Activated CD8-positive, alpha-beta memory T cell treated with anti-CD3 and anti-CD28 coated beads for 48 hours (primary cell): ENCODE measurements at places on chromosomes 2 and 18.
A peak's percentile ranks its signal among the peaks of the same experiment; 100 is the strongest.

- DNase-seq = no peak
These were observed 94.9 kb upstream of the RNU4ATAC start for GRCh38 chr2:121435790-121436189.

GRCh38 chr2:39816845-39817244 is 37.8 kb upstream of the THUMPD2 start:
- no peak for DNase-seq

DNA sequence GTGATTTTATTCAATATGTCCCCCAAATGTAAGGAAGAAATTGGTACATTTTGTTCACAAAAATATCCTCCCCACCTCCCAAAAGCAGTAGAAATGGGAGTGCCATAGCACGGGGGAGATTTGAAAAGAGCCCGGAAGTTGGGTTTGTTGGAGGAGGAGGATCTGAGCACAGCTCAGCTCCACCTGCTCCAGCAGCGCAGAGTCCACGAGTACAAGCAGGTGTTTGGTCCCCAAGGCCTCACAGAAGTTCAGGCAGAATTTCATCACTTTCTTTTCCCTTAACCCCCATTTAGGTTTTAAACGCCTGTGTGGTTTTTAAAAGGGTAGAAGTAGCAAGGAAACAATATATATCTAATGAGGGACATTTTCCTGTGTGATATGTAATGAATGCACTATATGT is 56.0 kb downstream of the TRAPPC12 start:
- no peak for DNase-seq

- DNase-seq = no peak
These were observed 150.6 kb downstream of the TXNL1 start for GRCh38 chr18:56487801-56488200.

DNA sequence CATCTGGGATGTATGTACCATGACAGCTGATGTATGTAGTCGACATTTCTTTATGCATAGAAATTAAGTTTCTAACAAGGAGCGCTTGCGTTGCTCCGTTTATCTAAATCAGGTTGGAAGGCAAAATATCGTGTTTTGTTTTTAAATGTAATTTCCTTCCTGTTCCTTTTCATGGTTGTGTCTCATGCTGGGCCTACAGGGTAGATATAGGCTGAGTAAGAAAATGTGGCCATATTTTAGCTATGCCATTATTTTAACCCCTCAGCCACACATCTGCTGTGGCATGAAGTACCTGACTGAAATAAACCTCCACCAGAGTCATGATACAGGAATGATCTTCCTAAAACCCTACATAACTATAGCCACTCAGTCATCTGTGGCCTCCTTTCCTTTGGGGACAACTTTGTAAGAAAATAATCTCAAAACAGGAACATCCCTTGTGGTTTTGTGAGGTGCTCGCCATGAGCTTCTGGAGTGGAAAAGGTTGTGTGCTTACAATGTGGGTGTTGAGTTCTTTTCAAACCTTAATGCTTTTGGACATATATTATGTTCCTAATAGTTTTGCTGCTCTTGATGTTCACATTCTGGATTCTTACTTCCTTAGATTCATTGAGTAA is 214.3 kb downstream of the FAM210A start:
- no peak for DNase-seq

DNA sequence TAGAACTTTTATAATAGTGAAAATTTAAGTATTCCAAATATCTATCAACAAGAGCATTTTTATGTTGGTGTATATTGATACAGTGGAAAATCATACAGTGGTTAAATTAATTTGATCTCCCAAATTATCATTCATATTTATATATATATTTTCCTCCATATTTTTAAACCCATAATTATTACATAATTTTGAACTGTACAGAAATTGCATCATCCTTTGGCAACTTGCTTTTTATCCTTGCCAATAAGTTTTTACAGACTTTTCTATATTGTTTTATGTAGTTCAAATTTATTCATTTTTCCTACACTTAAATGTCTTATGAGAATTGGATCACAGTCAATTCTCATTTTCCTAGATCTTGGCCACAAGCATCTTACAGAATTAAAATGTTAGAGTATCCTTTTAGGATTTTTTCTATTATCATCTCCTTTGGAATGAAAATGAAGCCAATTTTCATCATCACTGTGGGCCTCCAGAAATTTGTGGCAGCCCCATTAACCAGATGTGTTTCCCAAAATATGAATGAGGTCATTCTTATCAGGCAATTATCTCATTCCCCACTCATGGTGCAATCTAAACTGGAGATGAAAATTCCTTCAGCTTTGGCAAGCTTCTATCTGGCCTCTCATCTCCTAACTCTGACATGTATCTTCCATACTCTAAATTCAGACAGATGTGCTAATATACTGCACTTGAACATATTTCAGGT is 94.2 kb upstream of the DLGAP1 start:
- no peak for DNase-seq

- DNase-seq = no peak
These were observed 9.3 kb upstream of the TBC1D8 start for GRCh38 chr2:101160454-101160853.

- no peak for DNase-seq
These were observed 54.3 kb upstream of the BZW1 start for GRCh38 chr2:200757399-200757798.

DNA sequence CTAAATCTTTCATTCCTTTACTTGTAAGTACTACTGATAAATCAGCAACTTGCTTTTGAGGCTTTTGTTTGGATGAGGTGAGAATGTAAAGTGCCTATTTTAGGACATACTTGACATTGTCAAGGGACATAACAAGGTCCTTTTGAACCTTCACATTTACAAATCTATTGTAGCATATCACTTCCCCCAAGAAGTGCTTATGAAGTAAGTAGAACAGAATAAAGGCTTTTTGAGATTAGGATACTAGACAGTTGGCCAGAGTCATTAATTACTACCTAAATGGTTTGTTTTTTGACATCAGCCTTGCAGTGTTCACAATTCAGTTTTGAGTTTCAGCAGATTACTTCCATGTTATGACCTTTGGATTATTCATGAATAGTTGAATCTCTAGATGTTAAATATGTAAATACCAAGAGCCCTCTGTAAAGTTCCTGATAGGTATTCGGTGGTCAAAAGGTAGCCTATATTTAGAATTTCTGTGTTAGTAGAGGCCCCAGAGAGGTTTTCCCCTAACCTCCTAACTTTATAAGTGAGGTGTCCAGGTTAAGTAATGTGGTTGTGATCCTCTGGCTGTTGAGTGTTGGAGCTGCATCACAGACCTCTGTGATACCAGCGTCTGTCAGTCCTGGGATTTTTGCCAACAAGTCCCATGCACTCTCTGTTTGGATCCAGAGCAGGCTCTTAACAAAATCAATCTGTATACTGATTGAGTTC is 67.2 kb downstream of the LCLAT1 start:
- DNase-seq = no peak

DNA sequence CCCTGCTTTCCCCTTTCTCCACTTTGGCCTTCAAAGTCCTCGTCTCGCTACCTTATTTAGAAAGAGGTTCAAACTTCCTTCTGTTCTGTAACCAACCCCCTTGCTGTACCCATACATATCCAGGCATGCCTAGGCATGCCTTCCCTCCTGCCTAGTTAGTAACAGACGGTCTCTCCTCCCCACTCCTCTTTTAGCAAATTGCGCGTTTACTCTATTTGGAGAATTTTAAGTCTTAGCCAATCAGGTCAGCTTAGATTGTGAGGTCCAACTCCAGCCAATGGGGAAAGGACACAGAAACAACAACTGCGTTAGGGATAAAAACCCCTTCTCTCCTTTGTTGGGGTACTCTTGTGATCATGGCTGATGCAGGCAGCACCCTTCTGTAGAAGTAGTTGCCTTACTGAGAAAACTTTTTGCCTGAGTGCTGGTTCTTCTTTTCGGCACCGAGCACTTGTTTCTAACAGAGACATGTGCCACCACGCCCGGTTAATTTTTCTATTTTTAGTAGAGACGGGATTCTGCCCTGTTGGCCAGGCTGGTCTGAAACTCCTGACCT is 85.9 kb upstream of the FOXI3 start:
- no peak for DNase-seq

GRCh38 chr2:104976603-104977120 is 61.2 kb upstream of the MRPS9 start:
- DNase-seq = peak; percentile 1

DNA sequence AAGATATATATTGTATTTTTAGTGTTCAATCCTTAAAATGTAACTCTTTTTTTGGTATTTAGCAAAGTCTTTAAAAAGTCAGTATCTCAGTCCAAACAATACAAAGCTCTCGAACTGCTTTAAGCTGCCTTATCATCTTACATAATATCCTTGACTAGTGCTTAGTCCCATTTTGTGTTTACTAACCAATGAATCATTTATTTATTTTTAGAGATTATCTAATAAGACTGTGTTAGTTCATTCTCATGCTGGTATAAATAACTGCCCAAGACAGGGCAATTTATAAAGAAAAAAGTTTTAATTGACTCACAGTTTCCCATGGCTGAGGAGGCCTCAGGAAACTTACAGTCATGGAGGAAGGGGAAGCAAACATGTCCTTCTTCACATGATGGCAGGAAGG is 248.3 kb upstream of the KYNU start:
- DNase-seq = no peak

DNA sequence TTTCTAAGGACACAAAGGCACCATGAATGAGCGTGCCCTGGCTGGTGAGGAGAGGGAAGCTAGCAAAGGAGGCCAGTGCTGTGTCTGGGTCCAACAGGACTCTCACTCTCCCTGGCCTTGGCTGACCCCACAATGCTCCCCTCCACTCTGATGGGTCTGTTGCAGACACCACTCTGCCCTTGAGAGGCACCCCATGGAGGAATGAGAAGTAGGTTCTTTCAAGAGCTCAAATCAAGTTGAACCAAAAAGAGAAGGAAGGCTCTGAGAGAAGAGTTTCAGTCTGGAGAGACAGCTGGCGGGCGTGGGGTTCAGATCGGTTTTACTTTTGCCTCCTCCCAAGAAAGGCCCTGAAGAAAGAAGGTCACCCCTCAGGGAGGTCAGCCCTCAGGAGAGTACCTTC is 18.4 kb downstream of the TMEM247 start:
- DNase-seq = no peak

DNA sequence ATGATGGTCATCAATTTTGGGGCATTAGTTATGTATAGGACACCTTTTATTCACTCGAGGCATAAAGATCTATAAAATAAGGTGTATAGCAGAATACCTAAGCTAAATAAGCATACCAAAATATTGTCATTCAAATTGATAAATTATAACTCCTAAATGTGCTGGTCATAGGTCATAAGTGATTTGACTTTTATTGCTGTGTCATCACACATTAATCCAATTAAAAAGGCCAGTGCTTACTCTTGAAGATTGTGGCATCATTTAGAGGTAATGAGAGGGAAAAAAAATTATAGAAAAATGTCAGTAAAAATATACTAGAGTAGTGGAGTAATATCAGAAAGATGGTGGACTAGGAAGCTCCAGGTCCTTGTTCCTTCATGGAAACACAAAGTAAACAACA is 346.9 kb upstream of the LRRTM1 start:
- DNase-seq = no peak

DNA sequence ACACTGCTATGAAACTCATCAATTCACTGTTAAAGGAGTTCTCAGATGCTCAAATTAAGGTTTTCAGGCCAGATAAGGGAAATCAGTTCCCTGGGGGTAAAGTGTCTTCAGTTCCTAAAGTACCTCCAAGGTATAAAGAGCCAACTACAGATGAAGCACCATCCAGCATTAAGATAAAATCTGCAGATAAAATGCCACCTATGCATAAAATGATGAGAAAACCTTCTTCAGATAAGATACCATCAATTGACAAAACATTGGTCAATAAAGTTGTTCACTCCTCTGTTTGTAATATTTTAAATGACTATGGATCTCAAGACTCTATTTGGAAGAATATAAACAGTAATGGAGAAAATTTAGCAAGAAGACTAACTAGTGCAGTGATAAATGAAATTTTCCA is 68.2 kb downstream of the FSIP2 start:
- DNase-seq = no peak

- DNase-seq = no peak
These were observed 266.2 kb downstream of the CCDC102B start for GRCh38 chr18:69064063-69064462.

GRCh38 chr2:131673400-131674173 is 145.9 kb downstream of the CCDC74A start:
- peak; percentile 42 for DNase-seq

- no peak for DNase-seq
These were observed 33.0 kb downstream of the COPS8 start for GRCh38 chr2:237118561-237119155.

GRCh38 chr18:24585996-24586566 is 125.6 kb downstream of the HRH4 start:
- no peak for DNase-seq

DNA sequence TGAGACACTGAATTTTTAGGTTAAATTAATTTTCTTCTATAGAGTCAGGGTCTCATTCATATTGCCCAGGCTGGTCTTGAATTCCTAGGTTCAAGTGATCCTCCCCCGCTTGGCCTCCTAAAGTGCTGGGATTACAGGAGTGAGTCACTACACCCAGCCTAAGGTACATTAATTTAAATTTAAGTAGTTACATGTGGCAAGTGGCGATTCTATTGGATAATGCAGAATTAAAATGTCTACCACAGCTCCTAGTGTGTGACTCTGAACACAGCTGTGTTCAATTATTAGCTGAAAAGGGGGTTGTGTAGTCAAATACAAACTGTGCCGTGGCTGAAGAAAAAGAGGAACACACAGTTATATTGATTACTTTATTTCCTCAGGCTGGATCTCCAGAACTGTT is 2.2 kb upstream of the CAD start:
- DNase-seq = no peak

DNA sequence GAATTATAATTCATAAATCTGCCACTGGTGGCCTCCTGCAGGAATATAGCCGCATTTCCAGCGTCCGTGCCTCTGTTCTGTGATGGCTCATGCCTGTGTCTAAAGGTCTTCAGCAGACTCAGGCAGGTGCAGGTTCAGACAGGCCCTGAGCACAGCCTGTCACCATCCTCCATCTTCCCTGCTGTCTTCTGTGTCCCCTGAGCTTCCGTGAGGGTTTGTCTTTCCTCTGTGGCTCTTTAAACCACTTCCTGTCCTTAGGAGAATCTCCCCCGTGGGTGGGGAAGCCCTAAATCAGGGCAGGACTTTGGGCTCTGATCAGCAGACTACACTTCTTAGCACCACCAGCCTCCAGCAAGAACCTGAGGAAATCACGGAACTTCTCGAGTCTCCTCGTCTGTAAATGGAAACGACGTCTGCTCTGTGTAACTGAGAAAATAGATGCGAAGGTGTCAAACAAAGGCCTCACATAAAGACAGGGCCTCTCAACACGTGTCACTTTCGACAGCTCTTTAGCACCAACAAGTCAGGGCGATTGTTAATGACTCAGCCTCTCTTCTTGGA is 24.1 kb upstream of the NFATC1 start:
- no peak for DNase-seq

GRCh38 chr18:5747678-5748077 is 147.6 kb downstream of the TMEM200C start:
- DNase-seq = no peak

GRCh38 chr2:175251425-175252041 is 70.0 kb upstream of the ATP5MC3 start:
- no peak for DNase-seq

GRCh38 chr2:81194176-81194575 is 889.6 kb upstream of the LRRTM1 start:
- no peak for DNase-seq
